ENCODE measurements at places on chromosomes 1 and 21. TPM values are rescaled to one million over a fixed set of nuclear protein-coding genes. Genes with fewer than 3 reads are reported as not detected.

VAMP3 gene
- 112 TPM for total RNA-seq

DNA sequence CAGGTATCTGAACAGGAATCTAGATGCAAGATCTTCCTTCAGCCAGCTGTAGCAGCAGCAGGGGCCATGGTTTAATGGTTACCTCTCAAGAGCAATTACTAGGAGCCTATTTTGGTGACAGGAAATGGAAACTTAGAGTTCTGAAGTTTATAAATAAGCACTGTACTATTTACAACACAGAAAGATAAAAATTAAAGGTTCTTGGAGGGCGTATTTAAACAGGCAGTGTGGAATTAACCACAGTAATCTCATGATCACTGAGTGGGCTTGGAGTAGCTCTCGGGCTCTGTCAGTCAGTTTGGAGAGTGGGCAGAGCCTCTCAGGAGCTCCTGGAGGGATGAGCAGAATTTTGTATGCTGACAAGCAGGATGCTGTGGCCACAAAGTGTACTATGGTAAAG is 10.2 kb upstream of the FCRL5 start:
- peaks cover 2% of the 10 kb centered on the region for H3K27me3 ChIP-seq
- H3K27ac ChIP-seq = no peak overlapping the region
- H3K4me3 ChIP-seq = no peak overlapping the region
- DNase-seq = no peak
- H3K4me1 ChIP-seq = no peaks in the 10 kb centered on the region
- no peaks in the 10 kb centered on the region for H3K36me3 ChIP-seq

DNA sequence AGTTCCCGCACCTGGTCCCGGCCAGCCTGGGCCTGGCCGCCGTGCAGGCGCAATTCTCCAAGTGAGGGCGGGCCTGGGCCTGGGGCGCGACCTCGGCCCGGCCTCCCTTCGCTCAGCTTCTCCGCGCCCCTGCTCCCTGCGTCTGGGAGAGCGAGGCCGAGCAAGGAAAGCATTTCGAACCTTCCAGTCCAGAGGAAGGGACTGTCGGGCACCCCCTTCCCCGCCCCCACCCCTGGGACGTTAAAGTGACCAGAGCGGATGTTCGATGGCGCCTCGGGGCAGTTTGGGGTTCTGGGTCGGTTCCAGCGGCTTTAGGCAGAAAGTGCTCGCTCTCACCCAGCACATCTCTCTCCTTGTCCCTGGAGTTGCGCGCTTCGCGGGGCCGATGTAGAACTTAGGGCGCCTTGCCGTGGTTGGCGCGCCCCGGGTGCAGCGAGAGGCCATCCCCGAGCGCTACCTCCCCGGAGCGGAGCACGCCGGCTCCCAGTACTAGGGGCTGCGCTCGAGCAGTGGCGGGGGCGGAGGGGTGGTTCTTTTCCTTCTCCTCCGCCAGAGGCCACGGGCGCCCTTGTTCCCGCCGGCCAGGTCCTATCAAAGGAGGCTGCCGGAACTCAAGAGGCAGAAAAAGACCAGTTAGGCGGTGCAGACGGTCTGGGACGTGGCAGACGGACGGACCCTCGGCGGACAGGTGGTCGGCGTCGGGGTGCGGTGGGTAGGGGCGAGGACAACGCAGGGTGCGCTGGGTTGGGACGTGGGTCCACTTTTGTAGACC is 1.2 kb downstream of the OLIG1 start:
- DNase-seq = no peak
- no peaks in the 10 kb centered on the region for H3K36me3 ChIP-seq
- no peak overlapping the region for H3K27ac ChIP-seq
- H3K4me3 ChIP-seq = no peak overlapping the region
- H3K27me3 ChIP-seq = peaks cover 3% of the 10 kb centered on the region
- no peaks in the 10 kb centered on the region for H3K4me1 ChIP-seq

DNA sequence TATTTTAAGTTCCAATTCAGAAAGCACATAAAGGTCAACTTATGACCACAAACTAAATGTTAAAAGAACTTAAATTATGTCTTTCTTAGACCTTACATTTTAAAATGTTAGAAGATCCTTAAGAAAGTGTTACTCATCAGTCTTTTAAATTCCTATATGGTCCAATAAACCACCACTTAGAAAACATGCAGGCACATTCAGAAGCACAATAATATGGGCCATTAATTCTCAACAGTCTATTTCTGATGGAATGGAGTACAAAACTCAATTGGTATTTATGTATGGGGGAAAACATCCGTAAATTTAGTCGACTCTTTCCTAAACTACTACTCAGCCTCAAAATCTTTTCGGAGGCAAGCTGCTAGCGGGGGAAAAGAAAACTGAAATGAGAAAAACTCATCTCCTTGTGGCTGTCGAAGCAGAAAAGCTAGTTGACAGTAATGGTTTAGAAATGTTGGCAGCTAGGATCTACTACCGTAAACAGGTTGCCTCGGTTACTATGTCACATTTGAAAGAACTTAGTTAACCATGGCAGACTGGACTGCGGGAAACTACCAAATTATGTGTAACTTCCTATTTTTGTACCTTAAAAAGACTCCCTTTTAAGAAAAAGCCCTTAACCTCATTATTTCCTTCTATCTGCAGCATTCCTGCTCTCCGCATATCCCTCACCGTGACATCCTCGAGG is 1.0 kb downstream of the TRMT1L start:
- H3K4me3 ChIP-seq = peak overlapping the region; percentile 76
- no peaks in the 10 kb centered on the region for H3K36me3 ChIP-seq
- H3K27me3 ChIP-seq = no peaks in the 10 kb centered on the region
- no peak for DNase-seq

DNA sequence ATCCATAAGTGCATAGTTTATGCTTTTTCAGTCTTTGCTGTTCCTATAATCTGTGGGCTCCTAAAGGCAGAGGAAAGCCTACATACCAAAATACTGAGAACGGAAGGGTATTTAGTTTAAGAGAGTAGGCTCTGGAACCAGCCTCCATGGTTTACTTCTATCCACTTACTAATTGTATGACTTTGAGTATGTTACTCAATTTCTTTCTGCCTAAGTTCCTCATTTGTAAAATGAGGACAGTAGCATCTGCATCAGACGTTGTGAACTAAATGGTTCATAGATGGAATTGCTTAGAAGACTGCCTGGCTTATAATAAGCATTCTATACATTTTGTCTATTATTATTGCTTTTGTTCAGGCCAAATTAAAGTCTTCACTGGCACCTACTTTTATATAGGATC is 111.0 kb downstream of the NTNG1 start:
- no peaks in the 10 kb centered on the region for H3K4me1 ChIP-seq
- DNase-seq = no peak
- H3K4me3 ChIP-seq = no peak overlapping the region
- no peak overlapping the region for H3K27ac ChIP-seq
- H3K27me3 ChIP-seq = no peaks in the 10 kb centered on the region

DNA sequence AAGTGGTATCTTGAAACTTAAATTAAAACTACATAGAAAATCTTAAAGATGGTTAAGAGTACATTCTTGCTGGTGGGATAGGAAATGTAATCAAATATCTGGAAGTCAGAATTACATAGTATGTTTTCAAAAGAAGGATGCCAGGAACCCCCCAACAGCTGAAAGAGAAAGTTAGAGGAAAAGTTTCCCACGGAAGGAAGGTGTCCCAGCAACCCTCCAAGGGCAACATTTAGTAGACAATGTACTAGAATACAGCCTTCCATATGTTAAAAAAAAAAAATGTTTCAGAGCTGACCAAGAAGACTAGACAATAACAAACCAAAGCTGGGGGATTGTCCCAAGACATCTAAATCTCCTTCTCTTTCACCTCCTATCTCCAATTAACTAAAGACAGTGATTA is 2.2 kb downstream of the DEDD start:
- H3K4me3 ChIP-seq = no peak overlapping the region
- H3K27me3 ChIP-seq = no peaks in the 10 kb centered on the region
- H3K27ac ChIP-seq = no peak overlapping the region
- no peaks in the 10 kb centered on the region for H3K4me1 ChIP-seq

Measured in aorta (tissue), 5 donors.